CD4-positive, alpha-beta T cell (primary cell): ENCODE measurements at places on chromosomes 13 and 19.
A peak's percentile ranks its signal among the peaks of the same experiment; 100 is the strongest.

DNA sequence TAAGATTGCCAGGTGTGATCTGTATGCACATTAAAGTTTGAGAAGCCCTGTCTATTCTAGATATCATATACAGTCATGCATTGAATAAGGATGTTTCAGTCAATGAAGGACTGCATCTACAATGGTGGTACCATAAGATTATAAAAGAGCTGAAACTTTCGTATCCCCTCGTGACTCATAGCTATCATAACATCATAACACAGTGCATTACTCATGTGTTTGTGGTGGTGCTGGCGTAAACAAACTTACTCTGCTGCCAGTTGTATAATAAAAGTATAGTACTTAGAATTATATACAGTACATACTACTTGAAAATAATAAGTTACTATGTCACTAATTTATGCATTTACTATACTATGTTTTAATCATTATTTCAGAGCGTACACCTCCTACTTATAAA, 489.3 kb downstream of the GPC6 start:
- DNase-seq: no peak

DNA sequence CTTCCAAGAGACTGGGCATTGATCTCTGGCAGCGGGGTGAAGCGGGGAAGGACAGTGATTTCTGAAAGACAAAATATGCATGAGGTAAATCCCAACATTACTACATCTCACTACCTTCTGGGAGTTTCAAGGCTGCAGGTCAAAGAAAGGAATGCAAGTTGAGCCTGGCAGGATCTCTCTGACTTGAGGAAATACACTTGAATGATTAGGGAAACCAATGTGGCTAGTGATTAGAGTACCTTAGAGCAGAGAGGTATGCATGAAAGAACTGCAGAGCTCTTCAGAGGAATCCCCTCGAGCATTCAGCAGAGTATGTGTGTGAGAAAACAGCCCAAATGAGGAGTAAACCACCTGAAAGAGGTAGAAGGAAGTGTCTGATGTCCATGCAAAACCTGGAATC, 2874.1 kb upstream of the PCDH20 start:
- no peak for DNase-seq

DNA sequence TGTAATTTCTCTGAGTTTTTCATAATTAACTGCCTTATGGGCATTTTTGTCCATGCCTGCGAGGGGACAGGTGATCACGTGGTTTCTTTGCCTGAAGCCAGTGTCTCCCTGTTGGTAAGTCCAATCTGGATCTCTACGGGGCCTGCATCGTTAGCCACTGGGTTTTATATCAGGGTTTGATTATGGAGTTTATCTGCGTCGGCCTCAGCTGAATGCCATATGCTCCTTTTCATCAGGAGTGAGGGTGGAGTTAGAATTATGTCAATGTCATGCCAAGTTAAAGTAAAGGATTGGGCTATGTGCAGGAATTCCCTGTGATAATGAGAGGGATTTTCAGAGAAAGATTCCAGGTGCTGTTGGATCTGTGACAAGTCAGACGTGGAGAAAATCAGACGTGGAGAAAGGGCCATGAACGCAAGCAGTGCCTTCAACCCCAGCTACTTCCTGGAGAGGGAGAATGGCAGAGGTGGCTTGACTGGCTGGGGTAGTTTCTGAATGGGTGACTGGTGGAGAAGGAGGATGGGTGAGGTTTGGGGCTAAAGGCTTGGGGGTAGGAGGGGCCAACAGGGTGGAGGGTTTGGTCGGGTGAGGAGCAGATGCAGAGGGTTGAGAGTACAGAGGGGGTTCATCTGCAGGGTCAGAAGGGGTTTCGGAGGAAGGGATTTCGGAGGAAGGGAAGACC, 24.3 kb downstream of the TMEM255B start:
- DNase-seq: peak; percentile 5

DNA sequence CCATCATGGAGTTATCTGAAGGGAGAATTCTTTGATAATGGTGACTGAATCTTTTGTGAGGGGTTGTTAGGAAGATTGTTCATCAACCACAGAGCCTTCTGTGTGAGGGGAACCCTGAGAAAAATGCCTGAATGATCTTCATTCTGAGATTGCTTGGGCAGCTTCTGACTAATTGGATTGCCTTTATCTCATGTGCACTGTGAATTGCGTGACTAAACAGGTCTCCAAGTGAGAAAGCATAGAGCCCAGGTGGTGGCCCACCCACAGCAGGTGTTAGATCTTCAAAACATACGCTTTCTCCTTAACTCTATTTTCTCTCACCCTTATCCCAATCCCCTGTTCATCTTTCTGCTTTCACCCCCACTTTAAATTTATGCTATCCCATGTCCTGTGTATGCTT, 58.3 kb downstream of the DOCK9 start:
- no peak for DNase-seq

GRCh38 chr13:52695856-52696255, 43.2 kb downstream of the SUGT1 start:
- DNase-seq: no peak

GRCh38 chr13:92864584-92865284, 361.9 kb upstream of the GPC6 start:
- DNase-seq: no peak

DNA sequence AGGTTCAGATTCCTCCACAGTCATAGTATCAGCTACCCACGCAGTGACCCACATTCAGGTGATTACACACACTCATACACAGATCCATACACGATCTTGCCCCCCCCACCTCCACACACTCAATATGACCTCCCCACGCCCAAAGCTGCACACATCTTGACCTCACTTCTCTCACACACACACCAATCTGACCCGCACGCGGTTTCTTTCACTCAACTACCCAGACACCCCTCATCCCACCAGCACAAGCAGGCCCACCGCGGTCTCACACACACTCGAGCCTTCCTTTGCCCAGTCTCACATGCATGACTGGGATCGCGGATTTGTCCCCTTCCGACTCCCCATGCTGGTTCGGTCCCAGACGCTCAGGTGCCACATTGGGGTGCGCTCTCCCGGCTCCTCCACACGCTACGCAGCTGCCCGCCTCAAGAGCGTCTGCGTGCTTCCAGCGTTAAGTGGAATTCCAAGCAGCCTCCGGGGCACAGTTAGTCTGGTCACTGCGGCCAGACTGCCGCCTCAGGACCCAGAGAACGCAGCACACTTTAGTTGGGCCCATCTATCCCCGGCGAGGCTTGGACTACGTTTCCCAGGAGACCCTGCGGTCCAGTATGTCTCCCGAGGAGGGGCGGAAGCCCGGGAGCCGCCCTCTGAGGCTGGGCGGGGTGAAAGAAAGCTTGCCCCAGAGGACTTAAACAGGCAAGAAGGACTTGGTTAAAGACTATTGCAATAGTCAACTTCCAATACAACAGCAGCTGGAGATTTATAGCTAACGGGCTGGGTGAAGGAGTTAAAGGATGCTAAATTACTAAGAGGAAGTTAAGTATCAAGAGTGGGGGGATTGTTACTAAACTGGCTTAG, 746 bp upstream of the ZNF345 start:
- peak; percentile 93 for DNase-seq

GRCh38 chr19:39951686-39952085, 17.3 kb upstream of the FCGBP start:
- no peak for DNase-seq

GRCh38 chr19:57389194-57389729, 392 bp upstream of the ZNF548 start:
- no peak for DNase-seq

GRCh38 chr13:77980592-77980991, 62.0 kb upstream of the EDNRB start:
- no peak for DNase-seq

DNA sequence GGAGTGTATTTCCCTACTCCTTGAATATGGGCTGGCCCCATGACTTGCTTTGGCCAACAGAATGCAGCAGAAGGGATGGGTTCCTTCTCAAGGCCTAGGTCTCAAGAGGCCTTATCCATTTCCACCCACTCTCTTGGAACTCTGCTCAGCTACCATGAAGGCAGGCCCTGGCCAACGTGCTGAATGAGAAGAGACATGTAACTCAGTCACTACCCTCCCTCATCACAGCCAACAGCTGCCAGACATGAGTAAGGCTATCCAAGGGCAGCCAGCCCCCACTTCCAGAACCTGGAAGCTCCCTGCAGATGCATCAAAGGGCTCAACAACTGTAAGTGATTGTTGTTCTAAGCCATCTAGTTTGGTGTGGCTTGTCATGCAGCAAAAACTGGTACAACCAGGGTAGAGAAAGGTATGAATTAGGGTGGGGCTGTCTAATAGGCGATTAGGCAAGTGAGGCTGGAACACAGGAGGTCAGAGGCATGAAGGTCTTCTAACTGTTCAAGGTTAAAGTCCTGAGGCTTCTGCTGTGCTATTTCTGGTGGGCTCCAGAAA, 1.4 kb upstream of the RASL11A start:
- DNase-seq: no peak

DNA sequence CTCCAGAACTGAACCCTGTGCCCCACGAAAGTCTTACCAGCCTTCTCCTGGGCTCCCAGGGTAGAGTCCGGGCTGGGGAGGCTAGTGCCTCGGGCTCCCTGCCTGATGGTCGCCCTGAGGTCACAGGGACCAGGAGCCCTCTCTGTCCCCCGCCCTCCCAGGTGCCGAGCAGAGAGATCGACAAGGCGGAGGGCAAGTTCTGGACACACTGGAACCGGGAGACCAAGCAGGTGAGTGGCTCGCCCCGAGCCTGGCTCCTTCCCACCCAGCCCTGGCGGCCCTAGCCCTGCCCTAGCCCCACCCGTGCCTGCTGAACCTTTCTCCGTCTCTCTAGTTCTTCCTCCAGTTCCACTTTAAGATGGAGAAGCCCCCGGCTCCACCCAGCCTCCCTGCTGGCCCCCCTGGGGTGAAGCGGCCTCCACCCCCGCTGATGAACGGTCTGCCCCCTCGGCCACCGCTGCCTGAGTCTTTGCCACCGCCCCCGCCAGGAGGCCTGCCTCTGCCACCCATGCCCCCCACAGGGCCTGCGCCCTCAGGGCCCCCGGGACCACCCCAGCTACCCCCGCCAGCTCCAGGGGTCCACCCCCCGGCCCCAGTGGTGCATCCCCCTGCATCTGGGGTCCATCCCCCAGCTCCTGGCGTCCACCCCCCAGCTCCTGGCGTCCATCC, 1.6 kb upstream of the AMH start:
- DNase-seq: no peak

DNA sequence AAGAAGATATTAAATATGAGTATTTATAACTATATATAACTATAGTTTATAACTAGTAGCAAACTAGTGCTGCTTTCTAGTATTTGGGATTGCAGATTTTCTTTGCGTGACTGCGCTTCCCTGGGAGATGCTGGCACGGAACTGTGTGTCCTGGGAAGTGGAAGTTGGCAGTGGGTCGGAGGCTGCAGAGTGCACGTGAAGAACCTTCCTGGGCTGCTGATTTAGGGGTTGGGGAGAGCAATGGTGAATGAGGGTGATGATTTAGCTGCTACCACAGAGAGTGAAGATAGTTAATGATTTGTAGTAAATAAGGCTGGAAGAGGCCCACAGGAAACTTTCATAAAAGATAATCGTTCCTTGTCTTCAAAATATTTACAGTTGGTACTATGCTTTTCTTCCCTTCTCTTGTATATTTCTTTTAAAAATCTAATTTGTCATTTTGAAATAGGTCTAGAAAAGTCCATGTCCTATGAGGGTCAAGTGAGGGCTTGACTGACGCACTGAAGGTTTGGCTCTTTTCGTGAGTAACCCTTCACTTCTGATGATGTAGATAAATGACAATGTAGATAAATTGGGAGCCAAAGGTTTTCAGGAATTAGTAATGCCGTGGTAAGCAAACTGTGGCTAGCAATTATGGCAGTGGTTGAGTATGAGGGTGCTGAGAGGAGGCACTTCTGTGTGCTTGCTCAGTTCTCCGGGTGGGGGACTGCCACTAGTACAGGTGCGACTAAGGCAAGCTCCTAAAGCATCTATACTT, 3.0 kb upstream of the NAA16 start:
- DNase-seq: no peak

DNA sequence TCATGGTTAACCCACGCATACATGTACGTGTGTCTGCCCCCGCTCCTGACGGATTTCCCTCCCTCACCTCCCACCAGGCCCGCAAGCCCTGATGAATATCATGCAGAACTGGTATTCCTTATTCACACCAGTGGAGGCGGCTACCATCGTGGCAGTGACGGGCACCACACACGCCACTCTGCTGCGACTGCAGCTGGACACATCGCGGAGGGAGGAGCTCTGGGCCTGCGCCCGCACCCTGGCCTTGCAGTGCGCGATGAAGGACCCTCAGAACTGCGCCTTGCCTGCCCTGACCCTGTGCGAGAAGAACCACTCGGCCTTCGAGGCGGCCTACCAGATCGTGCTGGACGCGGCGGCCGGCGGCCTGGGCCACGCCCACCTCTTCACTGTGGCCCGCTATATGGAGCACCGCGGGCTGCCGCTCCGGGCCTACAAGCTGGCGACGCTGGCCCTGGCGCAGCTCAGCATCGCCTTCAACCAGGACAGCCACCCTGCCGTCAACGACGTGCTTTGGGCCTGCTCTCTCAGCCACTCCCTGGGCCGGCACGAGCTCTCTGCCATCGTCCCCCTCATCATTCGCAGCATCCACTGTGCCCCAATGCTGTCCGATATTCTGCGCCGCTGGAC, 35.0 kb downstream of the ZSWIM4 start:
- DNase-seq: no peak

DNA sequence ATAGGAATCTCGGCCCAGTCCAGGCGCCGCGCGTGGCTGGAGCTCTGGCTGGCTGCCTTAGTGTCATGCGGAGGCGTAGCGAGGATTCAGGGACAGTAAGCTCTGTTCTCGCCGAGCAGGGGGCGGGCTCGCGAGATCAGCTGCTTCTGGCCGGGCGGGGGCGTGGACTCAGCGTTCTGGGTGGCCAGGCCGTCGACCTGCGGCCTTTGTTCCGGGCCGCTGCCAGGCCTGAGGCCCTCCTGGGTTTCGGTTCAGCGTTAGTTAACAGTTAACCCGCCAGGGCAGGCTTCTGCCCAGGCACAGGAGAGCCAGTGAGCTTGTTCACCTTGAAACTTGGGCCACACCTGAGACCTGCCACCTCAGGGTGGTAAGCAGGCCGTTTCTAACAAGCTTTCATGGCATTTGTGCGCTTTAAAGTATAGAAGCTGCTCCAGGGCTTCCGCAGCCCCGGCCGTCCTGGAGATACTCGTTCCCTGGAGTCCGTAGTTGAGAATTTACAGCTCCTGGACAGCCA, 332.2 kb upstream of the SGCG start:
- no peak for DNase-seq

GRCh38 chr13:112861876-112862615, 107.0 kb upstream of the MCF2L start:
- no peak for DNase-seq

GRCh38 chr19:51676566-51677083, 16.5 kb upstream of the SPACA6 start:
- no peak for DNase-seq

DNA sequence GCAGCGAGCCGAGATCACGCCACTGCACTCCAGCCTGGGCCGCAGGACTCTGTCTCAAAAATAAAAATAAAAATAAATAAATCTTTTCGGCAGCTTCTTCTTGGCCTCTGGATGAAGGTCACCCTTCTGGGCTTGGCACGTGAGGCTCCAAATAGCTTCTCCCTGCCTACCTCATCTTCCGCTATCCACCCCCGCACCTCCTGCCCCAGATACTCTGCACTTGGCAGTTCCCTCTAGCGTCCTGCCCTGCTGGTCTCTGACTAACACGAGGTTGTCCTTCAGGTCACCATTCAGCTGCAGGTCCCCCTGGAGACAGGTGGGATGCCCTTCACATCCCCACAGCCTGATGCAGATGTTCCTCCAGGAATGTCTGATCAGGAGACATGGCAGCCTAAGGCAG, 8.5 kb upstream of the CCL25 start:
- no peak for DNase-seq
